ENCODE measurements at places on chromosomes 2 and 18.

- DNase-seq: no peak
These were observed 7.8 kb upstream of the ANXA4 start for GRCh38 chr2:69734035-69734611.

DNA sequence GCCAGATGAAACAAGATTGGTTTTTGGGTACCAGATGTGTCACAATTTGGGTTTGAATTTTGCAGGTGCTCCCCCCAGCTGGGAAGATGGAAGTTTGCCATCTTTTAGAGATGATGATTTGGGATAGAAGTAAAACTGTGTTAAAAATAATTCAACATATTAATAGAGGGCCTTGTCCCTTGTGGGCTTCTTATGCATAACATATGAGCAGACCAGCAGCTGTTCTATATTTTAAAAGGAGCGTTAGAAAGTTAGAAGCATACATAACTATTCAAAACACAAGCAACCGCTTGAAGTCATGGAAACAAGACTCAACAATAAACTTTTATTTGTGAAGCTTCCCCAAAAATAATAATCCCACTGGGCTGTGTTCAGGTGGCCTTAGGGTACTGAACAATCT, 62.8 kb downstream of the EFEMP1 start:
- no peak for DNase-seq

DNA sequence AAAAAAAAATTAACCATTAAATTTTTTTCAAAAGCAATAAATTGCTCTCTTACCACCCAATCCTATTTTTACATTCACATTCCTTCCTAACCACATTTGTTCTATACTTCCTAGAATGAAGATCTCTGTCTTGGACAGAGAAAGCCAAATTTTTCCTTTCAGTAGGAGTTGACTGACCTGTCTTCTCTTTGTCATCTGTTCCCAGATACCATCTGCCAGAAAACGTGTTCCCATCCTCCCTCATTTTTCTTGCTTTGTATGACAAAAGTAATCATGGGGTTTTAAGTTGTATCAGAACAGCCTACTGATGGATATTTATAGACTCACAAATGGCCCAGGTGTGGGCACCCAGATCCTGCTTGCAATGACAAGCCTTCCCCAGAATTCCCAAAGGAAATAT, 182.1 kb downstream of the CYP26B1 start:
- no peak for DNase-seq

GRCh38 chr18:67509741-67510391, 6.7 kb downstream of the DSEL start:
- DNase-seq: no peak

GRCh38 chr2:165843351-165843750, 49.3 kb upstream of the GALNT3 start:
- DNase-seq: no peak

GRCh38 chr2:67015681-67016080, 381.5 kb upstream of the ETAA1 start:
- no peak for DNase-seq

DNA sequence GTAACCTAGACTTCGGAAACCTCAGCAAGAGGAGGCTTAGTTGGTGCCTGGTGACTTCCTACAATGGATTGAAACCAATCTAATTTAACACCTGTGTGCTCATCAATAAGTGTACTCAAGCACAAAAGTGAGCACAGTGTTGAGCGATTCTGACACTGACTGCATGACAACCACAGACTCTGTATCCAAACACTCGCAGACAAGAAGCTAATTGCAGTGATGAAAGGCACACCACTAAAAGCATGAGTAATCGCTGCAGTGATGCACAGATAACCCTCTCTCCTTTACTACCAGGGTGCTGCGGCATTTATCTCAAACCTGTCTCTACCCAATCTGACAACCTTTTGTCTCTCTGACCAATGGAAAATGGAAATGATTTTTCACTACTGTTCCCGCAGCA, 168.1 kb downstream of the AFF3 start:
- no peak for DNase-seq

DNA sequence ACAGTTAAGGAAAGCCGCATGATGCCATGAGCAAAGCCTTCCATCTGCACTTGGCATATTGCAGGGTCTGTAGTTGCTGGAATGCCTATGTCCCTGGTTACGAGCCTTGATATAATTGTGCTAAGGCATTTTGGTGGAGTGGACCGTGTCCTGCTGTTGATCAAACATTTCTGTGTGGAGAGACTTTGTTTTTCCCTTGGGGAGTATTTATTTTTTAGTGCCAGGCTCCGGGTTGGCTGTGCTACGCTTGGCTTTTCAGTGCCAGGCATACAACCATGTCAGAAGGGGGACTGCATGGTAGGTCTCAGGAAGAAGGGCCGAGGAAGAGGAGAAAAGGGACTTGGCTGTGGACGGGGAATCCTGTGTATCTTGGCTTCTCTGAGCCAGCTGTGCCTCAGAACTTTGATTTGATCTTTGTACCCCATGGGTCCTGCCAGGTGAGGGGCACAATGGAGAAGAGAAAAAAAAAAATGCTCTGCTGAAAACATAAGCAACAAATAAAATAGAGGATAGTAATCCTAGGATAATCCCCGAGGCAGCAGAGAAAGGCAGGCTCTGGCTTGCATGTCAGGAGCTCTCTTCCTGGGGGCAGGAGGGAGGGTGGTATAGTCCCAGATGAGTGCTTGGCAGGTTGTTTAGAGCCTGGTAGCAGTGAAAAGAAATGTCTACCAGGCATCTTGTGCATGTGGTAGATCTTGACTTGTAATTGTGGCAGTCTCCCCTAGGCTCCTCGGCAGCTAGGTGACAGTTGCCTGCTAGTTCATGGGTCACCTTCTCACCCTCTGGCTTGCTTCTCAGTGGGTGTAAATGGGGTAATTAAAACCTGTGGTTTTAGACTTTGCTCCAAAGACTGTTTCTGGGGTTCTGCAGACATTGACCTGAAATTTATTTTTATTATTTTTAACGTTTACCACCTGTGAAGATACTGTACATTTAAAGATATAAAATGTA, 233.0 kb downstream of the NEDD4L start:
- no peak for DNase-seq

- DNase-seq: no peak
These were observed 158.2 kb upstream of the CRIM1 start for GRCh38 chr2:36197181-36197971.

GRCh38 chr18:46408334-46408987, 248.6 kb downstream of the LOXHD1 start:
- no peak for DNase-seq

DNA sequence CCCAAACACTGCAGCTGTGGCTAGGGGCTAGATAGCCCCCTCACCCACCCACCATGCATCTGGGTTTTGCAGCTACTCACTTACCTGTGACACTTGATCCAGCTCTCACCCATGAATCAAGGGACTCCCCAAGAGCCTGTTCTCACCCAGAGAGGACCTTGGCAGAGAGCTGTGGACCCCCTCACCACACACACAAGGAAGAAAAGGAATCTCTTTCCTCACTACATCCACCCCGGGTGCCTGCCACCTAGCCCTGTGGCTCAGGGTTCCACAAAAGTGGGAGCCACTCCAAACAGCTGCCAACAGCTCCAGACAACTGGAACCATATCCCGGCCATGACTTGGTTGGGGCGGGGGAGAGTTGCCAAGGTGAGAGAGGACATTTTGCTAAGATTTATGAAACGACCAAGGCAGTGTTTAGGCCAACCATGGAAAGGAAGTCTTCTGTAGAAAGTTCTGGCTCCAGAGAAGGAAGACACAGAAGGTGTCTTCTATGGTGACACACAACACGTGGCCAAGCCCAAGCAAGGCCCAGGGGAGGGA, 522.1 kb upstream of the RAB6C start:
- no peak for DNase-seq

GRCh38 chr18:30106356-30106755, 936.2 kb downstream of the DSC3 start:
- no peak for DNase-seq

GRCh38 chr18:38565513-38565912, 999.9 kb upstream of the CELF4 start:
- DNase-seq: no peak

DNA sequence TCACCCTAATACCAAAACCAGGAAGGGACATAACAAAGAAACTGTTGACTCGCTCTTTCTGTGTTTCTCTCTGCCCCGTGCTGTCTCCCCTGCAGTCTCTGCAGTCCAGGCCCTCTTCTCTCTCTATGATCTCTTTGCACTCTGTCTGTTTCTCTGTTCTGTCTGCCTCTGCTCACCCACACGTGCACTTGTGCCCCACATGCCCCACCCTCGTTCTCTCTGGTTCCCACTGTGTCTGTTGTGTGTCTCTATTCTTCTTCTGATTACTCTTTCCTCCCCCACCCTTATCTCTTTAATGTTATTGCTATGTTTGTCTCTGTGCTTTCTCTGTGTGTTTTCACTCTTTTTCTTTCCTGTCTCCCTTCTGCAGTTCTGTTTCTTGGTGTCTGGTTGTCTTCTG, 54.0 kb downstream of the NAT8 start:
- no peak for DNase-seq

GRCh38 chr2:135744760-135745314, 3.2 kb downstream of the UBXN4 start:
- DNase-seq: no peak

GRCh38 chr2:80348078-80348477, 43.5 kb upstream of the LRRTM1 start:
- DNase-seq: no peak

GRCh38 chr18:42038936-42039335, 83.9 kb downstream of the PIK3C3 start:
- DNase-seq: no peak

DNA sequence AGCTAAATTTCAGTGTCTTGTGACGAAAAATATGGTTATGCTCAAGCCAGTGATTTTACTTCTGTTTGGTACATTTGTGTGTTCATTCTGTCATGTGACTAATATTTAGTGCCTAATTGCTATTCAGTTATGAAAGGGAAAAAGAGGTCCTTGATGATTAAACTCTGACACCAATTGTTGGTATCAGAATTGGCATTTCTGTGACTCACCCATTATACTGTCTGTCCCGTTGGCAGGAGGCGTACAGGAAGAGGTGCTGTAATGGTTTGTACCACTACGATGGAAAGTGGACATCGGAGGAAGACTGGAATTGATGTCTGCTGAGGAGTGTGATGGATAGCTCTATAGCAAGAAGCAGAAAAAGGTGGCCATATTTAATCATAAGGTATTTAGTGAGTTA, 310.4 kb upstream of the CCDC68 start:
- no peak for DNase-seq

DNA sequence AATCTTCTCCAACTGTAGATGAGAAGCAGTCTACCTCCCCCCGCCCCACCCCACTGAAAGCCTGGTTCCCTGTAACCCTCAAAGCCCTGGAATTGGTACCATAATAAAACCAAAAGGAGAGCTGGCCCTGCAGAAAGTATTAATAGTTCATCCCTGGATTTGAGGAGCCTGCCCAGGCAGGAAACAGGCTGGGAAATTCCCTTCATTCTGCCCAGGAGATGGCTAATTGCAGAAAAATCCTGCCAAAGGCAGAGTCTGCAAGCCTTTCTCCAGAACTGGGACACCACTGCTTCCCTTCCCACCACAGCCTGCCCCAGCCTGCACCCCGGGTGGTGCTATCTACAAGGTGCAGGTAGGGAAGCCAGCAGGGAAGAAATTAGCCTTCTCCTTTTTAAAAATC, 16.3 kb downstream of the GKN2 start:
- no peak for DNase-seq

GRCh38 chr2:230713331-230714135, 891 bp downstream of the CAB39 start:
- peak; percentile 17 for DNase-seq

- DNase-seq: peak; percentile 46
These were observed 42.5 kb upstream of the NFATC1 start for GRCh38 chr18:79353267-79353666.

DNA sequence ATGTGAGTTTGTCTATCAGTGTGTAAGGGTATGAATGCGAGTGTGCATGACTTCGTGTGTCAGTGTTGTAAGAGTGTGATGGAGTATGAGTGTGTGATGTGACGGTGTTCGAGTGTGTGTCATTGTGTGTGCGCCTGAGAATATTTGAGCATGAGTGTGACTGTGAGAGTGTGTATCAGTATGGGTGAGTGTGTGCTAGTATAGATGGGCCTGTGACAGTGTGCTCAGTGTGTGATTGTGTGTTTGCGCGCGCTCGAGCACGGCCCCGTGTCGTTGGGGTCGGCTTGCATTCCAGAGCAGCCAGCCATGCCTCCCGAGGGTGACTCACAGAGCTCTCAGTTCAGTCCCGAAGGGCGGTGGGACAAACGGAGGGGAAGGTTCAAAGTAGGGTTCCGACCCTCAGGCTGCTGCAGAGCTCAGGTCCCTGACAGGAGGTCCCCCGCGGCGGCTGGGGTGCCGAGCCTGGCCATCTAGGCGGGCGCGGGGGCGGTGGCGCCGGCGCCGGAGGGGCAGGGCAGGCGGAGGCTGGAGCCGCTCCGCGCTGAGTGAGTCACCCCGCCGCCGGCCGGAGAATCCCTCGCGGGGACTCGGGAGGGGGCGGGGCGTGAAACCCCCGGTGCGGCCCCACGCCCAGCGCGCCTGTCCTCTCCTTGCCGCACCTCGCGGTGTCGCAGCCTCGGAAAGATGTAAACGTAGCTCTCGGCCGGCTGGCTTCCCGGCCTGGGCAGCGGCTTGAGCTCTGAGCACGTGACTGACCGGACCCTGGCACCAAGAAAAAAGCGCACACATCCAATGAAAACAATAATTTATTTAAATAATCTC, 3.8 kb downstream of the DLX2 start:
- DNase-seq: no peak

DNA sequence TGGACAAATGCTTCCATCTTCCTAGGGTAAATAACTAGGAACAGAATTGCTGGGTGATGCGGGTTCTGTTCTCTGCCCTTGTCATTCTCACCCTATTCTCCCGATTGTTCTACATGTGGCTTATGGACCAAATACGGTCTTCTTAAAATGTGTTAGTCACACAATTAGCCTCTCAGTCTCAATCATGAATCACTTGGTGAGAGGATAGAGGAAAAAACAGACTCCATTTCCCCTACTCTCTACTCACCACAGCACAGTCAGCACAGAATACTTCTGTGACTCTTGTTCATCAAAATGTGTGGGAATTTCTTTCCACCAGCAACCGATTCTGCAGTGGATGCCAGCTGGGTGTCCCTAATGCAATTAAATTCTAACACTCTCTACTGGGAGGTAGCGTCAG, 125.2 kb downstream of the SH3BP4 start:
- DNase-seq: no peak

GRCh38 chr2:62208758-62209114, 12.8 kb downstream of the B3GNT2 start:
- DNase-seq: no peak

DNA sequence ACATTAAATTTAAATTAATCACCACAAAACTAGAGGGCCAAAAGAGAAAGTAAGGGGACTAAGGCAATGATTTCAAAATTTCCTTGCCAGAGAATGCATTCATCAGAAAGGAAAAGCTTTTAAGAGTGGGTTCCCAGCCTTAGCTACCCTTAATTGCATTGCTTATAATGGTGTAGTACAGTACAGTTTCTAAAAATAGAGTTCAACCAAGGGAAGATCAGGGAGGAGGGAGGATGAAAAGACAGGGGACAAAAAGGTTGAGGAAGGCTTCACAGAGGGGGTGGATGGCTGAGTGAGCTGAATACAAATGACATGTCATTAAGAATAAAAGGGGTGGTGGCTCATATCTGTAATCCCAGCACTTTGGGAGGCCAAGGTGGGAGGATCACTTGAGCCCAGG, 119.9 kb downstream of the RBMS1 start:
- DNase-seq: no peak

All from hypothalamus (tissue), 51 donors.